ENCODE measurements at places on chromosomes 2 and 18. TPM values are rescaled to one million over a fixed set of nuclear protein-coding genes. Genes with fewer than 3 reads are reported as not detected.

CD28 gene
- 130 TPM for total RNA-seq

M1AP gene
- not detected for total RNA-seq

DNA sequence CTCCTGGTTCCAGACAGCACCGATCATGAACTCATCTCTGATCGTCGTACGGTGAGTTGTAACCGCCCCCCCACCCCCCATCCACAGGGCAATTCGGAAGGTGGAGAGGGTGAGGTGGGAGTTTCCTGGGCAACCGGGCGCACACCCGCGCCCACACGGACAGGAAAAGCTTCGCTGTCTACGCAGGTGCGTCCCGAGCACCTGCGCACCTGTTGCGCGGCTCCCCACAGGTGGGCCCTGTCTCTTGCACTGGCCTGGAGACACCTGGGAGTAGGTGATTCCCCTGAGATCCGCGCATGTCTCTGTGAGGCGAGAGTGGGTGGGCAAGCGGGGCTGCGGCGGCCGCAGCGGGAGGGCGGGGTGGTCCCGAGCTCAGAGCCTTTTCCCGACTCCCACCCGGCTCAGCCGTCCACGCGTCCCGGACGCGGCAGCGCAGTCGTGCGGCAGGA lies 459 bp upstream of the ATP6V1C2 start:
- no peak for DNase-seq

- peak; percentile 62 for DNase-seq
These were observed 614 bp upstream of the FKBP1B start for GRCh38 chr2:24048769-24049484.

DNA sequence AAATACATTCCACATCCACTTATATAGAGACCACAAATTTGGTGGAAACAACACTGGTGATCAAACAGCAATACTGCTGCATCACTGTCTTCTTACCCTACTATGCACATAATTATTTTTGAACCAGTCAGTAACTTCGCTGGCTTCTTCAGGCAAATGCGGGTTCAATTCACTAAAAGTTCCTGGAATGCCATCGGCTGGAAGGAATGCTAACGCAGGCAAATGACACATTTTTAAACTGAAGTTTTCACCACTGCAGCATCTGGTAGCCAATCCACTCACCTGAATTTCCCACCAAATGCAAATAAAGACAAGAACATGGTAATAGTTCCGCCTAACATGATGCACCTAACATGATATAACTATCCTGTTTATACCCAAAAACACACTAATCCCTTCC lies 10.0 kb upstream of the HDHD2 start:
- DNase-seq = no peak
